Nasal cavity respiratory epithelium epithelial cell of viscerocranial mucosa (primary cell): ENCODE measurements at places on chromosomes 7 and 10. TPM values are rescaled to one million over a fixed set of nuclear protein-coding genes. Genes with fewer than 3 reads are reported as not detected.

The CCZ1B gene
- total RNA-seq, result 34.5 and 52.6 TPM in 2 replicates

The LAMB1 gene
- total RNA-seq, result 112 and 224 TPM in 2 replicates

The CNPY1 gene
- not detected in 2 replicates for total RNA-seq

The MEOX2 gene
- total RNA-seq, result not detected in 2 replicates

The PTPN20 gene
- total RNA-seq, result 3.4 and 4.0 TPM in 2 replicates

The GPR15LG gene
- total RNA-seq, result under 0.01 and 1.2 TPM in 2 replicates

The RSBN1L gene
- total RNA-seq, result 11.6 and 20.4 TPM in 2 replicates

The FBH1 gene
- total RNA-seq, result 75.5 and 98.1 TPM in 2 replicates

The HHEX gene
- total RNA-seq, result under 0.01 and 0.28 TPM in 2 replicates

The AKR1C1 gene
- total RNA-seq, result 33.2 and 42.7 TPM in 2 replicates

The WNT16 gene
- total RNA-seq, result not detected in 2 replicates

The SORCS1 gene
- total RNA-seq, result not detected in 2 replicates
